WERI-Rb-1 (cell line): ENCODE measurements at places on chromosomes 2 and 18.

GRCh38 chr2:127410871-127411652 is 7.2 kb upstream of the PROC start:
- no peak for DNase-seq

DNA sequence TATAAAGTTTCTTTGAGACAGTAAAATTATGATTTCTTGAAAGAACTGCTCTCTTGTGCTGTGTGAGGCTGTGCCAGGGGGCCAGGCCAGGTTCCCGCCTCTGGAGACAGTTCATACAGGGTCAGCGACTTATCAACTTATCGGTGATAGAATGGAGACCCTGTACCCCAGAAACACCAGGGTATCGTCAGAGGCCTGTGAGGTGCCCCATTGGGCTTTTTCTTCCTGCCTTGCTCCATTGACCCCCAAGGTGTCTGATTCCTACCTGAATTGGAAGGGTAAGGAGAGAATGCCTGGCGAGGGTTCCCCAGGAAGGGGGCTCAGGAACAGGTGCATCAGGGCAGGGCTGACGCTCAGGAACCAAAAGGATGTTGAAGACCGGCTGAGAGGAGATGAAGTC is 4.3 kb downstream of the DLX1 start:
- DNase-seq: no peak

GRCh38 chr2:157492189-157492773 is 48.4 kb upstream of the CYTIP start:
- DNase-seq: peak; percentile 68

DNA sequence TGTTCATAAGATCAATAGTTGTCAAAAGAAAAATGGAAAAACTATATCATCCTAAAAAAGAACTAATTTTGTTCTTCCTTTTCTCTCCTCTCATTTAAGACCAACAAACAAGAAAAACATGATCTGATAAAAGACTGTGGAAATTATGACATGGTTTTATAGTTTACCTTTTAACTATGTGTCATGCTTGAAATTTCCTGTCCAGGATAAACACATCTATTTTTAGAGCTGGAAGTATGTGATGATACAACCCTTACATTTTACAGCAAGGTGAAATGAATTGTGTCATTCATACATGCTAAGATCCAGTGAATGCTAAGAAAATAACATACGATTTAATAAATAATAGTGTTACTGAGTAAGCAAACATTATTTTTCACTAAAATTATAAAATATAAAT is 89.9 kb downstream of the GULP1 start:
- no peak for DNase-seq

DNA sequence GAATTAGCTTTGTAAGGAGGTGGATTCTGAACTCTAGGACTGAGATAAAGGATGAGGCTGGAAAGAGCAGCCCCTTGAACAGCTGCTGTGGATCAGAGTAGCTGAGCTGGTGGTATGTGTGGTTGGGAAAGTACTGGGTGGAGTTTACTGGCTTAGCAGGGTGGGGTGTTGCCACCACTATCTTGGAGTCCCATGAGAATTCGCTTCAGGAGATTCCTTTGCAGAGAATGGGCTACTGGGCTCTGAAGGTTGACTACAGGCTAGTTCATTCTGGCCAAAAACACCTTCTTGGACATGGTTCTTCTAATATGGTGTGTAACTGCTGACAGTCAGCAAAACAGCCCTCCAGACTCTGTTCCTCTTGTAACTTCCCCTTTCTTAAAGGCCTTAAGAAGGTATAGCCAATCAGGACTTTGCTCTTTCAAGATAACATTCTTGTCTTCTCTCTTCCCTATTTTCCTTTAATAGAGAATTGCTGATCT is 52.7 kb downstream of the TET3 start:
- DNase-seq: no peak

DNA sequence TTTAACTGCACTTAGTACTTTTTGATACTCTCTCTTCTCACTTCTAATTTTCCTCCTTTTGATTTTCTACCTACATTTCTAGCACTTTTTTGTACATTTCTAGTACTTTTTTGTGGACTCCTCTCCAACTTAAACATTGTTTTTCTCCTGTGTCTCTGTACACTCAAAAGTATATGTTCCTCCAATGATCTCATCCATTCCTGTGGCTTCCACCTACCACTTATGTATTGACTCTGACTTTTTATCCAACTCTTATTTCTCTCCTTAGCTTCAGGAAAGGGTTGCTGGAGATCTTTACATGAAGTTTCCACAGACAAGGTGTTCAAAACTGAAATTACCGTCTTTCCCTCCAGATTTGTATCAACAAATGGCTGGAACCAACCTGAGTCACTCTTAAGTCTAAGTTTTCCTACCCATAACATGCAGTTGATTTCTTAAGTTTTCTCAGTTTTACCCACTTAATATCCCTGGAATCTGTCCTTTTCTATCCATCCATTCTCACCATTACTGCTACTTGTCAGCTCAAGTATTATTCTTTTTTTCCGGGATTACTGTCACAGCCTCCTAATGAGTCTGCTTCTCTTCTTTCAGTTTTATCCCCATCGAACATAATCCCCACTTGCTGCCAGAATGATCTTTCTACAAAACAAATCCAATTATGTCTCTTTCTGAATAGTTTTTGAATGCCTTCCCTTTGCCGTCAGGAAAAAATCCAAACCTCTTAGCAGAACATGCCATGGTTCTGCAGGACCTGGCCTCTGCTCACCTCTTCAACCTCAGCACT is 22.6 kb upstream of the PELI1 start:
- no peak for DNase-seq
